ENCODE measurements at places on chromosomes 6 and 20.

DNA sequence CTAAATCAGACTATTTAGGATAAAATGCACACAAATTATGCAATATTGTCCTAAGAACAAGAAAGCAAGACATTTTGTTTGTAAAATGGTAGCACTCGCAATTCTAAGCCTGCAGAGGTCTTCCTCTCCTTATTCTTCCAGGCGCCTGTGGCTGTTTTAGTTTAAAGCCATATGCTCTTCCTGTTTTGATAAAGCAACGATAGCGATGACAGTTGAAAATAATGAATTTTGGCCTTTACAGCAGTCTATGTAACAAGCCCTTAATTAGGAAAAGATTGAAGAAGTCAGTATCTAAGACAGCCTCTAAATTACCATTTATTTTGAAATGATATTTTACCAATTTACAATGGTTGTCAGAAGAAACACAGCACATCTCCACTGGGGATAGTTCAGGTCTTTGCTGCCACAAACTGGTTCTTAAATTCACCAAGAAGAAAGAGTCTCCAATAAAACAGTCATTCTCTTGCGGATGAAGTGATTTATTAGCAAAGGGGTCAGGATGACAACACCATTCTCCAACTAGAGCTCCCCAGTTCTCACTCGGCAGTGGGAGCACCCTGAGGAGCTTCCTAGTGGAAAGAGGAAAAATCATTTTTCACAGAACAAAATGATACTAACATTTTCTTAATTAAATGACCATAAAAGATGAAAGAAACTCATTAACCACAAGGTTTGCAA is 21.4 kb downstream of the UBE3D start:
- DNase-seq = no peak

DNA sequence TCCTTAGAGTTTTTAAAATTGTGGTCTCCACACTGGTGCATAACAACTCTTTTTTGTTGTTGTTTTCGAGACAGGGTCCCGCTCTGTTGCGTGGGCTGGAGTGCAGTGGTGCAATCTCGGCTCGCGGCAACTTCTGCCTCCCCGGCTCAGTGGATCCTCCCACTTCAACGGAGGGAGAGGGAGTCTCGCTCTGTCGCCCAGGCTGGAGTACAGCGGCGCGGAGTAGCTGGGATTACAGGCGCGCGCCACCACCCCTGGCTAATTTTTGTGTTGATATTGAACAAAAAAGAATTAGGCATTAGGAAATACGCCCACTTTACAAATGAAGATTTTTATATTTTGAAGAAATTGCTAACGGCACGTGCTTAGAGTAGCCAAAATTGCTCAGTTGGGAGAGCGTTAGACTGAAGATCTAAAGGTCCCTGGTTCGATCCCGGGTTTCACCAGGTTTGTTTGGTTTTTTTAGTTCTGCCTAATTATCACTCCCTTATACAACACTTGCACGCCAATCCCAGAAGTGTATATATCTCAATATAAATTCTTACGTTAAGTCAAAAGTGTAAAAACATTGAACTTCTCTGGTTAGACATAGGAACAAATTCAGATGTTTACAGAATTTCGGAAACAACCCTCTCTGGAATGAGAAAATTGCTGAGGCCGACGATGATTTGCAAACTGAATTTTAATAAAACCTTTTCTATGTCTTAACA is 159.6 kb downstream of the TRIM27 start:
- DNase-seq = no peak

- DNase-seq = no peak
Observed at GRCh38 chr20:8757146-8757545, 311.7 kb upstream of the PLCB4 start.

GRCh38 chr6:34926655-34927054 is 37.6 kb downstream of the ANKS1A start:
- DNase-seq = no peak

DNA sequence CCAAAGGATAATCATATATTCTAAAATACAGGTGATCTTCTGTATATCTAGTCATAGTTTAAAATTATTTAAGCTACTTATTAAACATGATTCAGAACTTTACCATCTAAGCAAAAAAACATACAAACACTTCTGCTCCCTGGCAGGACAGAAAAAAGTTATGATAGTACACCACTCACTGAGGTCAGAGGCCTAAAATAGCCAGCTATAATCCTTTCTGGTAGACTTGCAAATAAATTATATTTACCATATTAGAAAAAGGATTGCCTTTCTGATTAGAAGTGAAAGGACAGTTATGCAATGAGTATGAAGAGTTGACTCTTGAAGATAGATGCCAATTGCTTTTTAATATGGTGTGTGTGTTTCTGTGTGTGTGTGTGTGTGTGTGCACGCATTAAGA is 207.4 kb downstream of the BMP2 start:
- no peak for DNase-seq

GRCh38 chr6:111530218-111530617 is 47.2 kb upstream of the REV3L start:
- no peak for DNase-seq

DNA sequence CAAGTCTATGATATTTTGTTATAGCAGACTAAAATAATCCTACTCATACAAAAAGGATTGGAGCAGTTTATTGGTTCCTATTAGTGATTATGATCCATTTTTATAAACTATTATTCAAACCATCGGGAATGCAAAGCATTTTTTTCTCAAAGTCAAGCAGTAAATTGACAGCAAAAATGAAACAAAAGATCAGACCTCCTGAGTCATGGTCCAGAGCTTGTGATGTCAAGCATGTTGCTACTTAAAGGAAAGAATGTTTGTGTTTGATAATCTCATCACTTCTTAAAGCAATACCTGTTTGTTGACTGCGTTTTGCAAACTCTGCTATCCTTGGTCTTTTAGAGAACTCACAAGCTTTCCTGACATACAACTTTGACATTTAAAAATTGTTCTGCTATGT is 204.4 kb downstream of the SAMD5 start:
- DNase-seq = no peak

- DNase-seq = no peak
Observed at GRCh38 chr6:45057711-45058110, 270.4 kb upstream of the RUNX2 start.

DNA sequence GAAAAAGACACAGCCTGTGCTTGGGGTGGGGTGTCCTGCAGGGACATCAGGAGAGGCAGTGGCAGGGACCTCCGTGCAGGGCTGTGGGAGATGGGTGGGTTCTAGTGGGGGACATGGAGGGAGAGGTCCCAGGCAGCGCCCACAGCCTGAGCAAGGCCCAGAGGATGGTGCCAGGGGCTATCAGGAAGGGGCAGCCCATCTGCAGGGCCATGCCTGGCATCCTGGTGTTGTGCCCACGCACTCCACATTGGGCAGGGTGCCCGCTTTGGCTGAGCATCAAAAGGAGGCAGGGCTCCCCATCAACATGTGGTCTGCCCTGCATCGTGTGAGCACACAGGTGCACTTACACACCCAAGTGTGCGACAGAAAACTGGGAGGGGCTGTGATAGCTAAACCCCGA is 184.3 kb upstream of the SNX9 start:
- no peak for DNase-seq

DNA sequence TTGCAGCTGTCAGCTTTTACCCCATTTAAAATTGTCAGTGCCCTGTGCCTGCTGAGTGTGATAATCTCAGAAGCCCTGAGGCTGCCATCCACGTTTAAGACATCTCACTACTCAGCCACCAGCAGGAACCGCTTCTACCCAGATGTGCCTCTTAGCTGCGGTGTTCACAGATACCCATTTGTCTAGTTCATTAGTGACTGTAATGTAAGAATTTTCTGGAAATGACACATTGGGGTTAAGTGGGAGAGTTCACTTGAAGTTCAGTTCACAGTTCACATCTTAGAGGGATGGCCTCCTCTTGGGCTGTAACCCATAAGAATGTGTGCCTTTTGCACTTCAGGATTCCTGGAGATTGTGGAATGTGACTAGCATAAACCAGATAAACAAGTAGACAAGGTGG is 477.7 kb downstream of the BTBD3 start:
- DNase-seq = no peak

DNA sequence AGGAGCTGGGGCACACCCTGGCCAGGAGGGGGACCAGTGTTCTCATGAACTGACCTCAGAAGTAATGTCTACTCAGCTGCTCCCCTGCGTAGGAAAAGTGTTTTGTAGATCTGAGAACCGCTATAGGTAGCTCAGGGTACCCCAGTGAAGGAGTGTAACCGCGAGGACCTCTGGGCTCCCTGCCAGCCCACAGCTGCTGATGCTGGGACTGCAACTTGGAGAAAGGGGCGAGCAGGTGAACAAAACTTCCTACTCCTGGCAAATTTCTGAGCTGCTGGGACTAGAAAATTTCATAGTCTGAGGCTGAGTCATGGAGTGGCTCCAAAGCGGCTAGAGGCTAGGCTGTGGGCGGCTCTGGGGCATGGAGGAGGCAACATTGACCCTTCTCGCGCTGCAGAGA is 51.9 kb downstream of the PYGB start:
- no peak for DNase-seq

- no peak for DNase-seq
Observed at GRCh38 chr6:140736231-140736630, 1361.8 kb upstream of the CITED2 start.

GRCh38 chr6:134134654-134135053 is 82.2 kb upstream of the SLC2A12 start:
- DNase-seq = no peak

DNA sequence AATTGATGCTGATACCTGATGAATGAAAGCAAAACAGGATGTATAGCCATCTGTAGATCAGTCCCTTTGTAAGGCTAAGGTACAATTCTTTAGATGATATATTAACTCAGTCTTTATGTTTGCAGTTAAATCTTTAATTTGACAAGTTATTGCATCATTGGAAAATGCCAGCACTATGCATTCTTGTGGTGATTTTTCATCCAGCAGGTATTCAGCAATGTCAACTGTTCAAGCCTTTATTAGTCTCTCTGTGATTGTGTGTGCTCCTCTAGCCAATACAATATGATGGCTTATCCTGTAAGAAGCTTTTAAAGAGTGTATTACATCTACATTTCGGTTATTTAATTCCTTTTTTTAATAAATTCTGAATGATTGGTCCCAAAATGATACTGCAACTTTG is 34.3 kb downstream of the HLA-DMB start:
- no peak for DNase-seq

DNA sequence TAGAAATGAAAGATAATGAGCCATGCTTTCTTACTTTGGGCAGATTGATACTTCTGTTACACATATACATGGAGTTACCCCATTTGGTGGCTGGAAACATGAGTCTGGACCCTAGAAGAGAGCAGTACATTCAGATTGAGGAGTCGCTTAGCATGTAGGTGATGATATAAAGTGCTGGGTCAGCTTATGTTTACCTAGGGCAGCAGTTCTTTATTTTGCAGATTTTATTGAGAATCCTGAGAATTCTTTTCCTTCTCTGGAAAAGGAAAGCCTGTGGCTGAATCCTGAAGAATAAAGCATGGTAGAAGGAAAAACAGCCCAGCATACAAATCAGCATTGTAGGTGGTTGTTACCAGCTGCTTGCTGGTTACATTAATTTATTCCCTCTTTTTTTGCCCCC is 91.2 kb downstream of the SMAP1 start:
- DNase-seq = no peak

DNA sequence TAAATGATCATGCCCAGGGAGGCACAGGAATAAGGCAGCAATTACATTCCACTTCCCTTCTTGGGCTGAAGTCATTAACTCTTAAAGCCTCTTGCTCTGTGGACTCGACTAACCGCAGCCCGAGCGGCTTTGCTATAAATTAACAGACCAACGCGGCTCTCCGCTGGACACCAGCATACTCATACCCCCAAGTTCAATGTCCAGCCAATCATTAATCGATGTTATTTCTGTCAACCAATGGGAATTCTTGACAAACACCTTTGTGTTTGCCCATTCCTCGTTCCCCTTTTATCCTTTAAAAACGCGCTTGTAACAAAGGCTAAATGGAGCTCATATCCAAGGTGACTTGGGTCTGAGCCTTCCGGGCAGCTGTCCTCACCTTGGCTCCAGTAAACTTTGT is 183.1 kb upstream of the RALGAPA2 start:
- DNase-seq = no peak

DNA sequence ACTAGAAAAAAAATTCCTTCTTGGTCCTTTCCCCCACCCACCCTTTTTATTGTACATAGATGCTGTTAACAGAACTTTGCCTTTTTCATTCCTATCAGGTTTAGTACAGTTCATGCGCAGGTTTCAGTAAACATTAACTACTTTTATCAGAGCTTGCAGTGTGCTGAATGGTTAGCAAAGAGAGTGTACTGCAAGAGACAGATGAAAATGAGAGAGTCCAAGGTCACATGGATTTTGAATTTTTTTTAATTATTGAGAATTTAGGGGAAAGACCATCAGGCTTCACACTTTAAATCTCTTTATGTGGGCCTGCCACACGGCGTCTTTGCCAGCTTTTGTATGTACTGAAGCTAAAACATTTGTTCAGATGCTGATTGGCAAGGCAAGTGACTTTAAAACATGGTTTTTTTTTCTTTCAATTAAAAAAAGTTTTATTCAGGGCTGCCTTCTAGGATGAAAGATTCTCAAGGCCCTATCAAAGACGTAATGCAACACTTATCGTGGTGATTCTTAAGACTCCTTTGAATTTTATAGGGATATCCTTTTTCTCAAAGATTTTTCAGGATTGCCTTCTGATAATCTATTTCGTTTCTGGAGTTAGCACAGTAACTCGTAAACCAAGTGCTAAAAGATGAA is 32.2 kb downstream of the RREB1 start:
- DNase-seq = no peak

DNA sequence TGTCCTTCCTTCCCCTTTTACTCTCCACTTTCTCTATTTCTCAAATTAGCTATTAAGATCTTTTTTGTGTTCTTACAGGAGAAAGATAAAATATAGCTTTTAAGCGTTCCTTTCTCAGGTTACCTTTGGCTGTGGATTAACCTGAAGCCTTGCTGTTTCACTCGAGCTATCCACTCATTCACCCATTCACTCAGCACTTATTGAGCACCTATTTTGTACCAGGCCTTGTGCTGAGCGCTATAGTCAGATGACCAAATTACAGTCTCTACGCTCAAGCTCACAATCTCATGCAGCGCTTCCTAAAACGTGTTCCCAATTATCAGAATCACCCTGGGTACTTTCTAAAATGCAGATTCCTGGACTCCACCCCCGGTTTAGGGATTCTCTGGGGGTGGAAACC is 1.8 kb upstream of the CEP250 start:
- no peak for DNase-seq

GRCh38 chr6:107719160-107719559 is 105.0 kb downstream of the SCML4 start:
- no peak for DNase-seq

DNA sequence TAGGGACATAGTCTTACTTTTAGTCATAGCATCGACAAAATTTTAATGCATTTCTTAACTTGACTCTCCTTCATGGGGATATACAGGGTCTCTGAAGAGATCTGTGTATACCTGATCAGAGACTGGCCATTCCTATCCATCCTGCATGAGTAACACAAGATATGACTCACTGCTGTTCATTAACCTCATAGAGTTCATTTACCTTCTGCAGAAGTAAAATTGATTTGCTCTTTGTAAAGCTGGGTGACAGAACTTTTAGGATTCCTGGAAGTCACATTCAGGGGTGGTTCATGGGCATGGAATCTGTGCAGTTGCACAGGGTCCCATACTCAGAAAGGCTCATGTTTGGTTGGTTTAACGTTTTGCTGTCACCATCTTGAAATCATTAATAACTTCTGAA is 53.2 kb downstream of the PDE7B start:
- no peak for DNase-seq

Data from activated effector memory CD4-positive, alpha-beta T cell treated with Interleukin-2 at 50 U/mL for 16 hours (primary cell).